Mononuclear cell (primary cell): ENCODE measurements at places on chromosomes 1 and 21. TPM values are rescaled to one million over a fixed set of nuclear protein-coding genes. Genes with fewer than 3 reads are reported as not detected.

The A3GALT2 gene
- not detected for total RNA-seq

The APCS gene
- total RNA-seq = not detected

The DYNLT4 gene
- total RNA-seq = 4.6 TPM

The F13B gene
- total RNA-seq = not detected

The AMY1A gene
- not detected for total RNA-seq

The OR2T35 gene
- total RNA-seq = 0.42 TPM

The HUNK gene
- total RNA-seq = 0.10 TPM

The RNF220 gene
- total RNA-seq = 61.4 TPM

The OR6F1 gene
- not detected for total RNA-seq

The GUCA2B gene
- not detected for total RNA-seq

The IGSF21 gene
- not detected for total RNA-seq

The MPL gene
- total RNA-seq = 2.3 TPM
